Stimulated activated CD8-positive, alpha-beta memory T cell treated with anti-CD3 and anti-CD28 coated beads, Interleukin-15, amount 100 ng/mL, for 1 hour (primary cell): ENCODE measurements at places on chromosomes 7 and 10.

DNA sequence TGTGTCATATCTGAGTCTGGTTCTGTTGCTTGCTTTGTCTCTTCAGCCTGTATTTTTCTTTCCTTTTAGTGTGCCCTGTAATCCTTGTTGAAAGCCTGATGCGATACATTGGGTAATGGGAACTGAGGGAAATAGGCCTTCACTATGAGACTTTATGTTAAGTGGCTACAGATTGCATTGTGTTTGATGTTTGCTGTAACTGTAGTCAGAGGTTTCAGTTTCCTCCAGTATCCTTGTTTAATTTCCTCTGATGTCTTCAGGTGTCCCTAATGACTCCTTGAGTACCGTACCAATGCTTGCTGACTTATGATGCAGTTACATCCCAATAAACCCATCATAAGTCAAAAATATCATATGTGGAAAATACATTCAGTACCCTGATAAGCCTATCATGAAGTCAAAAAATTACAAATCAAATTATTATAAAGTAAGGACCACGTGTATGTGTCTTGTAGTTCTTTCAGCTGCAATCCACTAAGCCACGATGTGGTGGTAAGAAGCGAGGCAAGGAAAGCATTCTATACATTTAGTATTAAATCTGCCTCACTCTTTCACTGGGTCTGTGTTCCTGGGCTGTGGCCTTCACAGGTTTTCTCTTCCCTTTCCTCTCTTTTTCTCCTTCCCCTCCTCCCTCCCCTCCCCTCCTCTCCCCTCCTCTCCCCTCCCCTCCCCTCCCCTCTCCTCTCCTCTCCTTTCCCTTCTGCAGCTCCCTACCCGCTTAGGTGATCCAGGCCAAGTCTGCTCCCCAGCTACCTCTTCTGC lies 13.3 kb upstream of the GIMAP6 start:
- no peak for DNase-seq

DNA sequence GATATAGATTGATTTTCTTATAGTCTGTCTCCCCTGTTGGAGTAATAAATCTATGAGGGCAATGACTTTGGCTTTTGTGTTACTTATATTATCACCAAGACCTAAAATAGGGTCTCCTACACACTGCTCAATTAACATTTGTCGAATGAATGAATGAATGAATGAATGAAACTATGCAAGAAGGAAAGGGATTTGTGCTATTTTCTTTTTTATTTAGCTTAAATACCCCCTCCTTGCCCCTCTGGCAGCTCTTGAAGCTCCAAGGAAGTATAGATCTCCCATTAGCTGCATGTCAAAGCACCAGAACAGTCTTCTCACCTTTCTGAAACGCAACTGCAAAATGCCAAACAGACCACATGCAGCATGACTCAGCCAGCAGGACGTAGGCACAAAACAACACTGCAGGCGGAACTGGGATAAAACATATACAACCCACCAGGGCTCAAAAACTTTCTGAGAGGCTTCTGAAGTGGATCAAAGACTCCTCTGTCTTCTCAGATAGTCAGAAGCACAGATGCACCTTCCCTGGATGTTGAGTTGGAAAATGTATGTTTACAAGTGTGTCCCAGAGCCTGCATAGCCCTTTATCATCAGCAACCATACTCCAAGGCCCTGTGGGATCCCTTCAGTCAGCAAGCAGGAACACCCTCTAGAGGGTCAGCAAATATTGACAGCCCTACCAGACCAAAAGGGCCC lies 187.8 kb downstream of the NPSR1 start:
- no peak for DNase-seq

DNA sequence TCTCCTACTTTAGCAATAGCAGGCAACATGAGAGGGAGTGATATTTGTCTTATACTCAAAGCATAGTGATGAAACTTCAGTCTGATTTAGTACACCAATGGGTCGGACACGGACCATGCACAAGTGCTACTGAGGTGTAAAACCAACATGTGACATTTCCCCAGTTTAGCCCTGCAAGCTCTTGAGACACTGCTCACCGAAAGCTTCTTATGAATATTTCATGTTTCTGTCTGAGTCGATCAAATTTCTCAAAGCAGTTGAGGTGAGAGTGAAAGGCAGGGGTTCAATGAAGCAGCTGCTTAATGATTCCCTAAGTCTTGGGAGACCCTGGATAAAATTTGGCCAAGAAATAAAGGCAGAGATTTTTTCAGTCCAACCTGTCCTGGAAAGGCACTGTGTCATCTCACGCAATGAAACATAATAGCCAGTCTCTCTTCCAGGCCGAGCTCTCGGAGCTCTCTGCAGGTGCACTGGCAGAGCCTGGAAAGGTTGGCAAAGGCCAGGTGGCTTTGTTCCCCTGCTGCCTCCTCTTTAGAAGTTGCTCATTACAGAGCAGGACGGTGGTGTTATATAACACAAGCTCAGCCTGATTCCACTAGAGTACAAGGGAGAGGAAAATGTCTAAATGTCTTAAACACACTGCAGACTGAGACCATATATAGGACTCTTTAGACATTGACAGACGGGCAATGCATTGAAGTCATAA lies 33.9 kb upstream of the XPNPEP1 start:
- DNase-seq, result no peak

DNA sequence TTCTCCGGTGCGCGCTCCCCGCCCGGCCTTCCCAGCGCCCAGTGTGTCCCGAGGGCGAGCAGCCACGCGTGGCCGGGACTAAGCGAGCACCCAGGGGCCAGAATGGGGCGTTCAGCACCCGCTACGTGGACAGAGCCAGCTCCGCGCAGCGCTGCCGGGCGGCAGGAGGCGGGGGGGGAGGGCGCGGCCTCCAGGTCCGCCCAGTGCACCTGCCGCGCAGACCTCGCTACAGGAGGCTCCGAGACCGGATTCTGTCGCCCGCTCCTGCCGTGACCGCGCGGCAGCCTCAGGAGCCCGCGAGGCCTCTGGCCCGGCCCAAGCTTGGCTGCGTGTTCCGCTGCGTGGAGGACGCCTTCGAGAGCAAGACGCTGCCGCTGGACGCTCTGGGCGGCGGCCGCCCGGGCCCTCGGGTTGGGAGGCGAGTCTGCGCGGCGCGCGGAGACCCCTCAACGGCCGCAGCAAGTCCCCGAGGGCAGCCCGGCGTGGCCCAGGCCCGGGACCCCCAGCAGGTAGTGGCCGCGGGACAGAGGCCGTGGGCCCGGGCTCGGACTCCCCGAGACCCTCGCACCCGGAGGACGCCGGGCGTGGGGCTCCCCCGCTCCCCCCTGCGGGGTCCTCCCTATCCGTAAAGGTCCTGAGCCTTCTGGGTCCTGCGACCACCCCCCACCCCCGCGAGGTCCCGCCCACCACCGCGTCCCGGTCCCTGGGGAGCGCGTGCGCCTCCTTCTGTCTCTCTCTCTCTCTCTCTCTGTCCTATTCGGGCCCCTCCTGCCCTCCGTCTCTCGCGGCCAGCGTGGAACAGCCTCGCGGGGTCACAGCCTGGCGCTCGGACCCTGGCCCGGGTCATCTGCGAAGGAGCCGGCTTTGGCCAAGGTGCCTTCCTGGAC lies 904 bp upstream of the DPYSL4 start:
- peak; percentile 28 for DNase-seq

- no peak for DNase-seq
Measured at GRCh38 chr10:45544191-45544590, 128.4 kb downstream of the ZFAND4 start.

DNA sequence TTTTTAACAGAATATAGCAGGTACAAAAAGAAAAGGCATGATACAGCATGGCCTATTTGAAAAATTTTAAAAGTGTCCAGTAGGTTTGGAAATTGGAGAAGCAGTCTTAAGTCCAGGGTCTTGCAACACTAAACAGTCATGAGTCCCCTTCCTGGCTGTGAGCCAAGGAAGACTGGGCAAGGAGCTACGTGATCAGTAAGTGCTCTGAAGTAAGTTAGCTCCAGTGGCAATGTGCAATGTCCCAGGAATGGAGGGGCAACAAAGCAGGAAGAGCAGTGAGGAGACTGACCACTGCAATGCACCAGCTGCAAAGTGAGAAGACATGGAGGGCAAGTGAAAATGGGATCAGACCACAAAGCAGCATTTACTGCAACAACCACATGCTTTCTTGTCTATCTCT lies 72.9 kb upstream of the GRID1 start:
- no peak for DNase-seq

GRCh38 chr10:122029499-122030199 lies 40.7 kb downstream of the TACC2 start:
- DNase-seq, result no peak

GRCh38 chr10:91002656-91003055 lies 81.8 kb upstream of the ANKRD1 start:
- no peak for DNase-seq

GRCh38 chr7:55086413-55087201 lies 67.8 kb downstream of the EGFR start:
- no peak for DNase-seq

- no peak for DNase-seq
Measured at GRCh38 chr10:73867126-73867807, 7.1 kb downstream of the CAMK2G start.

DNA sequence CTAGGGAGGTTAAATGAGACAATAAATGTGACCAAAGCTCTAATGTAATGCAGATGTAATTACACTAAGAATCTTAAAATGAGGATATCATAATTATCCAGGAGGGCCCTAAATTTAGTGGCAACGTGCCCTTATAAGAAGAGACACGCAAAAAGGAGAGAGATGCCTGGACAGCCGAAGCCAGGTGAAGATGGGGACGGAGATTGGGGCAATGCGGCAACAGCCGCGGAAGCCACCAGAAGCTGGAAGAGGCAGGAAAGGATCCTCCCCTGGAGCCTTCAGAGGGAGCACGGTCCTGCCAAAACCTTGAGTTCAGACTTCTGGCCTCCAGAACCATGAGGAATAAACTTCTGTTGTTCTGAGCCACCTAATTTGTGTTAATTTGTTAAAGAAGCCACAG lies 25.3 kb upstream of the C10orf71 start:
- no peak for DNase-seq

GRCh38 chr7:28483908-28484605 lies 71.7 kb downstream of the CREB5 start:
- DNase-seq, result no peak

DNA sequence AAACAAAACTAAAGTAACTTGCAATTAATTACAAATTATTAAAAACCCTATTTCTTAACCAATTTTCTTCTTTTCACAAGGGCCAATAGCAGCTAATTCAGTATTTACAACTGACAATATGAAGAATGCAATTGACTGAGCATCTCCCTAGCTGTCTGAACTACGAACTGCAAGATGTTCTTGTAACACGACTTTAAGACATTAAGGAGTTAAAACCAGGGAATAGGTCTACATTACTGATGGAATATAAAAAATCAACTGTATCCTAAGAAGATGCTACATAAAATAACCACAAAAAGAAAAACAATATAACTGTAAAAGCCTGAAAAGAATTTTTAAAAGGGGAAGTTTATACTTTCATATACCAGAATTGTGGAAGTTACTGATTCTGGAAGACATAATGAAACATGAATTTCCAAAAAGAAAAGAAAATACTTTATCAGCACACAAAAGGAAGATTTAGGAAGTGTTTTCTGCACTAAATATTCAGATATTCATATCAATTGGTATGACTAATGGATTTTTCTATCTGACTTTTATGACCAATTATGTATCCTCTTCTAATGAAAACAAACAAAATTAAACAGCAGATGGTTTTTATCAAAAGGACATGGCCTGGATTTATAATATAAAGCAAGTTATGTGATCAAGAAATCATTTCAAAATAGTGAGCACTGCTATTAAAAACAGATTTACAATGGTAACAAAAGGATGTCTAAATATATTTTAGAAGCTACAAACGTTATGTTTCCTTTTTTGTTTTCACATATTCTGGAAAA lies 1.6 kb downstream of the GPR22 start:
- DNase-seq, result no peak

GRCh38 chr7:128831178-128831993 lies 1.2 kb downstream of the FLNC start:
- DNase-seq, result no peak

- no peak for DNase-seq
Measured at GRCh38 chr10:77120012-77120411, 517.6 kb downstream of the KCNMA1 start.

GRCh38 chr10:29501692-29502091 lies 133.1 kb downstream of the SVIL start:
- DNase-seq, result no peak

GRCh38 chr10:31927884-31928548 lies 615 bp downstream of the ARHGAP12 start:
- peak; percentile 6 for DNase-seq

DNA sequence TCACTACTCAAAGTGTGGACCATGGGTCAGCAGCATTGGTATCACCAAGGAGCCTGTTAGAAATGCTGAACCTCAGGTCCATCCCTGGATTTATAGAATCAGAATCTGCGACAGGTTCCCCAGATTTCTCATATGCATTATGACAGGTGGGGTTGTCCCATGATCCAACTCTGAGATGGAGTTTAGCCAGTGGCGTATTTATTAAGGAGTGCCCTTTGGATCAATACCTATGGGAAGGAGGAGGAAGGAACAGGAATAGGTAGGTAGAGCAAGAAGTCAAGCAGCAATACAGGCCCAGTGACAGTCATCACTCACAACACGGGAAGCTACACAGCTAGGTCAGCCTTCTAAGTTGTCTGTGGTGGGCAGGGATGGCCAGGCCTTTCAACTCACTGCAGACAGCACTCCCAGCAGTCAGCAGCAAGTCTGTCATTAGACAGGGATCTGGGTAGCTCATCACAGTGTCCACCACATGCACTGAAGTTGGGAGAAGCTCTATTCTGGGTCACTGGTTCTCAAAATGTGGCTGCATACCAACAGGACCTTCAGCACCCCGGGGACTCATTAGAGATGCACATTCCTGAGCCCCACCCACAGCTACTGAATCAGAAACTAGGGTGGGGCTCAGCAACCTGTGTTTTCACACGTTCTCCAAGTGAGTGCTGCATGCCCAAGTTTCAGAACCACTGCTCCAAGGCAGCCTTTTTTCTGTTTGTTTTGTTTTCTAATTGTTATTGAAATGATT lies 532.3 kb upstream of the GALNT17 start:
- no peak for DNase-seq

GRCh38 chr7:44134943-44135628 lies 6.0 kb downstream of the MYL7 start:
- no peak for DNase-seq

DNA sequence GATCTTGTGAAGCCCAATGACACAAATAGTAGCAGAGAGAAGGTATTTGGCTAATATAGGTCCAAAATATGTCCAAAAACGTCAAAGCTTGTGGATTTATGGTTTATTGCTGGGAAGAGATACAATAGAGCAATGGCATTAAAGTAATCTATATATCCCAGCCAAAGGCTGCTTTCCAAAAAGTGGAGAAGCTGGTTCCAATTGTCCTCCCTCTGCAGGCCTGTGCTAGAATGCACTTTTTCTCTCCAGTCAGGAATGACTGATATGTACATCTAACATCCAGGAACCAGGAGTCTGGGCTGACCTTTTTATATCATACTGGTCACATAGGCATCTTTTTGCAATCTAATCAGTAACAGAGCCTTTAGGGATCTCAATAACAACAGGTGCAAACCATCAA lies 167.1 kb upstream of the FAM3C start:
- DNase-seq, result no peak
